ENCODE measurements at places on chromosomes 1 and 21.
A peak's percentile ranks its signal among the peaks of the same experiment; 100 is the strongest.

DNA sequence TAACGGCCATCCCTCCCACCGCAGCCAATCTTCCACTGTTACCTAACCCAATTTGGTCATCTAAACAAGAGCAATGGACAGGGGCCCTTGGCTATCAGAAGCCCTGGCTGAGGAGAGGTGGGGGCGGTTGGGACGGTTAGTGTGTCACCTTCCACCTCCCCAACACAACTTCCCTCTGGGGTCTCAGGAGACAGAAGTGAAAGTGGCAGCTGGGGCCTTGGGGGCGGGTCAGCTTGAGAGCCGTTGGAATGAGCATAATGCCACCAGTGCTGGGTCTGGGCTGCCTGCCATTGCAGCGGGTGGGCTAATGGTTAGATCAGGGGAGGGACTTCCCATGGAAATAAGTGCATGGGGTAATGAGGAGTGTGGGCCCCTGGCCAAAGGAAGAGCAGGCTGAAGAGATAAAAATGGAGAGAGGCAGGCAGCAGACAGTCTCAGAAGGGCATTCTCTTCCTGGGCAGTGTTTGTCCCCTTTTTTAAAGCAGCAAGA, 7.9 kb downstream of the MEF2D start:
- DNase-seq = no peak

DNA sequence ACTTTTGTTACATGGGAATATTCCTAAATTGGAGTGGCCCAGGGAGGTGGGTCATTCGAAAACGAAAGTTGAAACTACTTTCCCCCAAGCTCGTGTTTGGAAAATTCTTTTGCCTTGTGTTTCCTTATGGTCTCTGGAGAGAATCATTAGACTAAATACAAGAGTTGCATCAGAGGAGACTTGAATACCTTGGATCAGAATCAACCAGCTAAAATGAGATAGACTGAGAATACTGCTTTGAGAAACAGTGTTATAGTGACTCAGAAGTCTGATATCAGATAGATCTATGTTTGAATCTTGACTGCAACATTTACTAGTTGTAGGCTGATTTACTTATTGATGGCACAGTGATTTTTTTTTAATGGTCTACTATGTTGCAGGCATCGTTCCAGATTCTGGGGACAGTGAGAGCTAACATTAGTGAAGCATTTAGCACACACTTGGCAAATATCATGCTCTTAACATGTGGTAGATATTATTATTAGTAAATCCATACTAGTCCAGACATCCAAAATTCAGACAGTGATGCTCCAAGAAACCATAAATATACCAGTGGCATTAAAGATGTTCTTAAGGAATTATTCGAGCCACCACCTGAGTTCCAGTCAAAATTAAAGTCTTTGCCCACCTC, 12.9 kb upstream of the ACTN2 start:
- no peak for DNase-seq

DNA sequence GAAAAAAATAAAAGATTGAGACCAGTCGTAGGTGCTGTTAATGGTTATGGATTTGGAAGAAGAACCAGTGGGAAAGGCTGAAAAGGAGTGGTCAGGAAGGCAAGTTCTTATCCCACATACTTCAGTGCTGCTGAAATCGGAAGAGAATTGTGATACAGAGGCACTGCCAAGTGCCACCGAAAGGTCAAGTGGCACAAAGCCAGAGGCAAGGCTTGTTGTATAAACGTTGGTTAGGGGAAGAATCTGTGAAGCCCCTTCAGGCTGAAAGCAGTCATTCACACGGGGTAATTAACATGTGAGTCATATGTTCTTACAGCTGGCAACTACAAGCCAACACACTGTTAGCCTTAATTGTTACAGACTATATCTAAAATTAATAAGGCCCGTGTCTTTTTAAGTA, 48.8 kb downstream of the ZBTB40 start:
- peak; percentile 48 for DNase-seq

DNA sequence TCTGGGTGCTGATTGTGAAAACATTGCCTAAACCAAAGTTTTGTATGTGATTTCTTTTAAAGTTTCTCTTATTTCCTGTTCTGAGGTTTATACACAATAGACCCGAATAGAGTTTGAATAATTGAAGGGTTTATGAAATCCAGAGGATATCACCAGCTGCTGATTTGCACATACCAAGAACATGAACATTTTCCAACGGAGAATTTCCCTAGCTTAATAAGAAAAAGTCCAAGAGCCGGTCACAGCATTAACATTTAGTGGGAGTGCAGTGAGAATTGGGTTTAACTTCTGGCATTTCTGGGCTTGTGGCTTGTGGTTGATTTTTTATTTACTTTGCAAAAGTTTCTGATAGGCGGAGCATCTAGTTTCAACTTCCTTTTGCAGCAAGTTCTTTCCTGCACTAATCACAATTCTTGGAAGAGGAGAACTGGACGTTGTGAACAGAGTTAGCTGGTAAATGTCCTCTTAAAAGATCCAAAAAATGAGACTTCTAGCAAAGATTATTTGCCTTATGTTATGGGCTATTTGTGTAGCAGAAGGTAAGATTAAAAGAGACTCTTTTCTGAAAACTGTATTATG, at the start of gene CFH:
Gene CFH, plus strand, starts transcription at position 407 of the 579 bp plus-strand sequence. Its CDS starts 75 bp downstream, at position 482.
- no peak for DNase-seq

DNA sequence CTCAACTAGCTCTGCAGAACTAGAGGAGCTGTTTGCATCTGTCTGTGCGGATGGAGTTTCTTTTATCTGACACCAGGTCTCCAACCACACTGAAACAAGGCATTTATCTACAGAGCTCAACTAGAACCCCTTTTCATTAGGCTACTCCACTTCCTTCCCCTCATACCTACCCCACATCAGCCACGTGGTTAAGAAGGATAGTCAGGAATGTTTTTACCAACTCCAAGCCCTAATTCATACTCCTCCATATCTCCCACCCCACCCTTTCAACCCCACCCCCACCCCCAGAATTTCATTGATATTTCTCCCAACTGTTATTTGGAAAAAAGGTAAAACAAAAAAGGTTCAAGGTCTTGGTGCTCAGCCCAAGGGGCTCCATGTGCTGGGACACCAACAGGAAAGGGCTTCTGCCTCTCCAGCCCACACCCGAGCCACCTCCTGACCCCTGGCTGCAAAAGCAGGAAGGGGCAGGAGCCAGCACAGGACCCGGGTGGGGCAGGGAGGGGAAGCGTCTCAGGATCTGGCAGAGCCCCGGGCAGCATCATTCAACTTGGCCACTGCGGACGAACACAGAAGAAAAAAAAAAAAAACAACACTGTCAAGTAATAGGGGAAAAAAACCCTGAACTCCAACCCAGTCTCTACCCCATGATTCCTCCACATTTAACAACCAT, 7.0 kb downstream of the ENSA start:
- DNase-seq = no peak

GRCh38 chr1:8545078-8545477, 227.2 kb downstream of the SLC45A1 start:
- DNase-seq = no peak

DNA sequence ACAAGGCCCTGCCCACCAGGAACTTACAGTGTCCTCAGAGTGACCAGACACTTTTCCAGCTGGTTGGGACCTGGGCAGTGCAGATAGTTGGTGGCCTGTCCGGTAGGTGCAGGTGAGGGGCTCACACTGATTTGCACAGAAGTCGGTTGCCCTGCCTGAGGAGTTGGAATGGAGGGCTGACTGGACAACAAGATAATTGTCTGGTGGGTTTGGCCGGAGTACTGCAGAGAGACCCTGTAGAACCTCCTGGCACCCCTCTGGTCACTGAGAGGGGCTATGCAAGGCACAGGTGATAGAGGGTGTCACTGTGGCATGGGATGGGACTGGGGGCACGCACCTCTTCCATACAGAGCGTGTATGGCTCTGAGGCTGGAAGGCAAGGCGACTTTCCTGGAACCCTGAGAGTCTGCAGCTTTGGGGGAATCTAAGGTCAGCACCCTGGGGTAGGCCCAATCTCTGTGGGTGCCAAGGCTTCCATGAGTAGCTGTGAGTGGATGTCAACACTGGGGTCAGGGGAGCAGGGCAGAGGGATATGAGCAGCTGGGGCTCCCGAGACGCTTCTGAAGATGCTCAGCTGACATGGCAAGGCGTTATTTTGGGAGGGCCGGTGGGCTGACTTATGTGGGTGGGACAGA, 7.6 kb upstream of the PLA2G2D start:
- DNase-seq = no peak

- DNase-seq = no peak
Observed at GRCh38 chr1:34303218-34303617, 126.5 kb downstream of the C1orf94 start.

- DNase-seq = no peak
Observed at GRCh38 chr1:24009406-24009805, 29.3 kb upstream of the SRSF10 start.

- DNase-seq = peak; percentile 93
Observed at GRCh38 chr1:110616587-110616986, 10.4 kb upstream of the KCNA2 start.

- DNase-seq = no peak
Observed at GRCh38 chr1:65049941-65050713, 83.8 kb upstream of the JAK1 start.

DNA sequence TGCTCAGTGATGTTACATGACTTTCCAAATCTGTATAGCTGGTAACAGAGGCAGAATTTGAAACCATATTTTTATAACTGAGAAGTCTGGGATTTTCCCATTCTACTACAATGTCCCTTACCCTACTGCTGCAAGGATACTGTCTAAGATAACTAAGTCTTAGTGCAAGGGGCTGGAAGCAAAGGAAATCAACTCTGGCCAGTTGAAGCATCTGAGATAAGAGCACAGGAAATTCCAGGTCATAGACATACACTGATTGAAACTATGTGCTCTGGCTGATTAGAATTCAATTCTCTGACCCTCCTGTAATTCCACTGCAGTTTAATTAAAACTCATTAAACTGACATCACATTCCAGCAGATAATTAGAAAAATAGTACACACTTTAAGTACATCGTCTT, 267.7 kb upstream of the C1orf87 start:
- DNase-seq = no peak

- no peak for DNase-seq
Observed at GRCh38 chr1:111204201-111204982, 3.9 kb upstream of the DENND2D start.
